ENCODE measurements at places on chromosomes 11 and 22. TPM values are rescaled to one million over a fixed set of nuclear protein-coding genes. Genes with fewer than 3 reads are reported as not detected.
A peak's percentile ranks its signal among the peaks of the same experiment; 100 is the strongest.

DNA sequence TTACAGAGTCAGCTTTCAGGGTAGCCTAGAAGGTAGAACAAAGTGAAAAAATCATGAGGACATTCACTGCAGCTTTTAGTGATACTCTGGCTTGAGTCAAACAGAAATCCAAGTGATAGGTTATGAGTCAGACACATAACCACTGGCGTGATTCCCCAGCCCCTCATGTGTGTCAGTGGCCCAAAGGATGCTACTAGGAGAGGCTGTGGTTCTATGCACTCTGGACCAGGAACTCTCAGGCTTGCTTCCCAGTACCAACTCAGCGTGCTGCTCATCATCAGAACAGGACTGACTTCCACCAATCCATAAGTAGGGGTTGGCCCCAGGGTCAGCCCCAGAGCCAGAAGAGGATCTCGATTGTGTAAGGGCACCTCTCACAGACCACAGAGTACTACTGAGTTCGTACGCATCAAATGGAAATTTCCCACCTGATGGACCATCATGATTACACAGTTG lies 116.8 kb downstream of the MED15 start:
- DNase-seq: no peak

DNA sequence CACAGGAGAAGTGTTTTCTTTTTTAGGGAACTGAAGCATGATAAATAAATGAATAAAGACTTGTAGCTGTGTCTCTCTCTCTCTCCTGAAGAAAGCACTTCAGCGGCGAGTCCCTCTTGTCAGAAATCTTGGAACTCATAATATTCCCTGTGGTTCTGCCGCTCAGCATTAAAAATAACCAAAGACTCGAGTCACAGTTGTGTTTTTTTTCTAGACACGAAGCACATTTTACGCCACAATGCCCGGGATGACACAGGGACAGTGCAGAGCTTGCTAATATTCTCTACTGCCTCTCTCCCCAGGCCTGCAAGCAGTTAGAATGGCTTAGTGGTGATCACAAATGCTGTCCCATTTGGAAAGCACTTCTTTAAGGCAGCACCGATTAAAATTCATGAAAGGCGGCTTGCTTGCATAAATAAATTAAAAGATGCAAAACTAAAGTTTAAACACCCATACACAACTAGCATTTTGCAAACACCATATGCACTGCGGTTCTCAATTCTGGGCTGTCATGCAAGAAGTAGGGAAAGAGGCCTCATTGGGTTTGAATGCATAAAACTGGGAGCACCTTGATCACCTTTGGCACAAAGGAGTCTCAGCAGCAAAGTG lies 597.4 kb downstream of the SOX6 start:
- DNase-seq: no peak

DNA sequence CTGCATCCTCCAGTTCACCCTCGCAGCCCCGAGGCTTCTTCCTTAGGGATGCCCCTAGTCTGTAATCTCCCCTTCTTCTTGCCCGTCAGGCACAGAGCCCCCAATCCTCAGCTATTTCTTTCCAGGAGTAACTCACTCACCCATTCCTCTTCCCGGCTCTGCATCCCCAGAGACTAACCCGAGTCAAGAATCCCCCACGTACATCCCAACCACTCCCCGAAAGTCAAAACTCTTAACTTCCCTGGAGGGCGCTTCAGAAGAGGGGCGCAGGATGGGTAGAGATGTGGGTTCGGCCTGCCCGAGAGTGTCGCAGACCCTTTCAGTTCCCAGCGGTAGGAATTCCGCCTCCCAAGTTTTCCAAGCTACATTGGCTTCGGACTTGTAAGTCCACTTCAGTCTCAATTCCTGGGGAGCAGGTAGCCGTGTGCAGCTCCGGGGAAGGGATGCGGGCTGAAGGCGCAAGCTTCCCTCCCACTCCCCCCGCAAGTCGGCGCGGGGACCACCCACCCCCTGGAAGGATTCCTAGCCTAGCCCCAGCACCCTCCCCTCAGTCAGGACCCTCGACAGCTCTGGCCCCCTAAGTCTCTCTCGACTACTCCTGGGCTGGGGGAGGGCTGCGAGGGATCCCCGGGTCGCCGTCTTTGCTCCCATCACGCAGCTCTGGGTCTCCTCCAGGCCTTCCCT lies 871 bp downstream of the BDNF start:
- DNase-seq: no peak

- DNase-seq: no peak
Observed at GRCh38 chr11:102263379-102264003, 53.8 kb upstream of the BIRC3 start.

GRCh38 chr22:20249797-20250354 lies 18.2 kb downstream of the RTN4R start:
- no peak for DNase-seq

DNA sequence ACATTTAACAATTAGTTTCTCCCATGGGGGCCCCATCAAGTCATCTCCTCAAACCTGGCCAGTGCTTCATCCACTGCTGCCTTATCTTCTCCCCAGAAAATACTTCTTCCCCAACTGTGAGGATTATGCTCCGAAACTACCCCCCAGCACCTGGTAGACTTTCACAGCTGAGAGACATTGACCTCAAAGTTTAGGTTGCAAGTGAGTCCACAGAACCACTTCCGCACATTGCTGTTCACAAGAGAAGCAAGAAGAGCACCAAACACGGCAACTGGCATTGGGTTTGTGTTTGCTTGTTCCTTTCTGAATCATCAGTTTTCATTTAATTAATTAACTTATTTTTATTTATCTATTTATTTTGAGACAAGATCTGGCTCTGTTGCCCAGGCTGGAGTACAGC lies 6.1 kb downstream of the MCHR1 start:
- no peak for DNase-seq

GRCh38 chr22:44816141-44816540 lies 63.8 kb downstream of the ARHGAP8 start:
- no peak for DNase-seq

DNA sequence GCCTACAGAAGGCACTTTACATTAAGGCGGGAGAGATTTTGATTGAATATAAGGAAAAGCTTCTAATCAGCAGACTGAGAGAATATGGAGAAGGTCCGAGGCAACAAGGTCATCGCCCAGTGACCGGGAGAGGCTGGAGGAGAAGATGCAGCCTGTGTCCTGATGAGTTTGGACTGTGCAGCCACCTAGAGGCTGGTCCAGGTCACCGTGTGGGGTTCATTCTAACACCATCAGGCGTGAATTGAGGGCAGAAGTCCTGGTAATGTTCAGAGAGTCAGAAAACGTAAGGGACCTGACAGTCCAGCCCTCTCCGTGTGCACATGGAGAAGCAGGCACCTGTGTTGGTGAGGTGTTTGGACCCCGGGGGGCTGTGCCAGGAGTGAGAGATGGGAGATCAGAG lies 102.7 kb downstream of the FEZ1 start:
- no peak for DNase-seq

DNA sequence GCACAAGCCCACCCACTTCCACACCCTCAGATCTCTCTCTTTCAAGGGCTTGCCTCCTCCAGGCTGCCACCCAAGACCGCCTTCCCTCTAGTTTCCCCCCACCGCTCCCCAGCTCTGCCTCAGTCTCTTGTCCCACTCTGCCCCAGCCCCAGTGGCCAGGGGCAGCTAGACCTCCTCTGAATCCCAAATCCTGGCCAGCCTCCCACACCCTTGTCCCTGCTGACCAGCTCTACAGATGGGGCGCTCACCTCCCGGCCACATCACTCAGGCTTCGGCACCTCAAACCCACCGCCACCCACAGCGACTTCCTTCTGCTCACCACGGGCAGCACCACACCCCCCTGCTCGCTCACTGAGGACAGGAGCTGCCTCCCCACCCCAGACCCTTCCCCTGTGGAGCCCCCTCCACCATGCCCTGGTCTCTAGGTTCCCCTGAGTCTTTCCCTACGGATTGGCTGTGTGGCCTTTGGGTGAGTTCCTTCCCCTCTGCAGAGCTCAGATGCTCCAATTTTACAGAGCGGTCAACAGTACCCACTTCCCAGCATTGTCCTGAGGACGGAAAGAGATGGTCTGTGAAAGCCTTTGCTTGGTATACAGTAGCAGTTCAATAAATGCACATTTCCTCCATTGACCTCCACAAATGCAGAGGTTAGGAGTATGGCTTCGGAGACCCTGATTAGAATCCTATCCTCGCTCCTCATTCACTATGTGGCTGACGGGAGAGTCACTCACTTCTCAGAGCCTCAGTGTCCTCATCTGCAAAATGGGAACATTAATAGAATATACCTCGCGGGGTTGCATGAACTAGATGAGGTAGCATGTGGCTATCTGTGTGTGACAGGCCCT lies 11.5 kb upstream of the SPI1 start:
- DNase-seq: no peak

DNA sequence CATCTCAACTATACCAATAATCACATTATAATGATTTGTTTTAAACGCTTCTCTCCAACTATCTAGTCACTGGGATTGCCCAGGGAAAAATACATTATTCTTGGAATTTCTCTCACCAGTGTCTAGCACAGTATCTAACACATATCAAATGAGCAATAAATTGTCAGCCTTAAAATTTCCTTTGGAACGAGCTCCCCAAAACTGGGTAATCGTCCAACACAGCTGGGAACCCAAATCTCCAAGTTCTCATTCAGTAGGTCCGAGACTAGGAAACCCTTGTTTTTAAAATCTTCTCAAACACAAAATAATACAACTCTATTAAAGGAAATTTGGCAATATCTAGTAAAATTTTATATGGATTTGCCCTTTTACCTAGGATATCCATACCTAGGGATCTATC lies 327.8 kb upstream of the ARHGAP42 start:
- no peak for DNase-seq

DNA sequence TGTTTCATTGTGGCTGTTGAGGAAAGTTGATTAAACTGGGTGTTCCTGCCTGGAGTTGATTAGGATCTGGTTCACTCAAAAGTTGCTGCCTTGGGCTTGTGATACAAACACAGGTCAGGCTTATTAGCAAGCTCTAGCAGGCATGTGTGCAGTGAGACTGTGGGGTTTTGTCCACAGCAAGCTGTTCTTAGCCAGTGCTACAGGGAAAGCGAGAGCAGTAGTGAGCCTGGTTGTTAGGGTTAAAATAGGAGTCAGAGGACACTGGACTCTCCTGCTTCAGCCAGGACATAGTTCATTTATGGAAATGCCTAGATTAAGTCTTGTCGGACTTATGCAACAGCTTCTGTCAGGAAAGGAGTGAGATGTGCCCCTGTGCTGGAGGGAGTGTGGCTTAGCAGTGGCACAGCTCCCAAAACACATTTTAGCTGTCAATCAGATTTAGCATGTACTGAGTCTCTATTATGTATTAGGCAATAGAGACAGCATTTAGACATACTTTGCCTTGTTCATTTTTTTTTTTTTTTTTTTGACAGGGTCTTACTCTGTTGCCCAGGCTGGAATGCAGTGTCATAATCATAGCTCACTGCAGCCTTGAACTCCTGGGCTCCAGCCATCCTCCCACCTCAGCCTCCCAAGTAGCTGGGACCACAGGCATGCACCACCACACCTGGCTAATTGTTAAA lies 8.7 kb downstream of the SNRPD3 start:
- no peak for DNase-seq

- peak; percentile 36 for DNase-seq
Observed at GRCh38 chr22:36405671-36406538, 18.1 kb upstream of the MYH9 start.

- no peak for DNase-seq
Observed at GRCh38 chr11:31887180-31887579, 76.1 kb upstream of the PAX6 start.

- no peak for DNase-seq
Observed at GRCh38 chr11:44028816-44029506, 18.8 kb upstream of the ACCSL start.

DNA sequence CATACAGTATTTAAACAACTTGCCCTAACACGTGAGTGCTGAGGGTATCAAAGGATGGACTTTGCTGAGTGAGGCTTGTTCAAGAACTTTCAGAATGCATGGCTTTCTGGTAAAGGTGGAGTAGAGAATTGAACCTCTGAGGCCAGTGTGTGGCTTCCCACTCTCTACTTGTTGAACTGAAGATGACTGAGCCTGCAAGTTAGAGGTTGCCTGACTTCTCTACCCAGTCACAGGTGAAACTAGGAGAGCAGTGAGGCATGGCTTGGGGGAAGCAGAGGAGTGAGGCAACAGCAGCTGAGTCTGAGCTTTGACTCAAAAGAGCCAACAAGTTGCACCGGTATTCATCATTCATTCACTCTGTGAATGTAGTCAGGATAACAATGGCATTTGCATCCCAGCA lies 256.4 kb upstream of the SESN3 start:
- no peak for DNase-seq

GRCh38 chr22:40004836-40005235 lies 10.1 kb downstream of the FAM83F start:
- DNase-seq: no peak

DNA sequence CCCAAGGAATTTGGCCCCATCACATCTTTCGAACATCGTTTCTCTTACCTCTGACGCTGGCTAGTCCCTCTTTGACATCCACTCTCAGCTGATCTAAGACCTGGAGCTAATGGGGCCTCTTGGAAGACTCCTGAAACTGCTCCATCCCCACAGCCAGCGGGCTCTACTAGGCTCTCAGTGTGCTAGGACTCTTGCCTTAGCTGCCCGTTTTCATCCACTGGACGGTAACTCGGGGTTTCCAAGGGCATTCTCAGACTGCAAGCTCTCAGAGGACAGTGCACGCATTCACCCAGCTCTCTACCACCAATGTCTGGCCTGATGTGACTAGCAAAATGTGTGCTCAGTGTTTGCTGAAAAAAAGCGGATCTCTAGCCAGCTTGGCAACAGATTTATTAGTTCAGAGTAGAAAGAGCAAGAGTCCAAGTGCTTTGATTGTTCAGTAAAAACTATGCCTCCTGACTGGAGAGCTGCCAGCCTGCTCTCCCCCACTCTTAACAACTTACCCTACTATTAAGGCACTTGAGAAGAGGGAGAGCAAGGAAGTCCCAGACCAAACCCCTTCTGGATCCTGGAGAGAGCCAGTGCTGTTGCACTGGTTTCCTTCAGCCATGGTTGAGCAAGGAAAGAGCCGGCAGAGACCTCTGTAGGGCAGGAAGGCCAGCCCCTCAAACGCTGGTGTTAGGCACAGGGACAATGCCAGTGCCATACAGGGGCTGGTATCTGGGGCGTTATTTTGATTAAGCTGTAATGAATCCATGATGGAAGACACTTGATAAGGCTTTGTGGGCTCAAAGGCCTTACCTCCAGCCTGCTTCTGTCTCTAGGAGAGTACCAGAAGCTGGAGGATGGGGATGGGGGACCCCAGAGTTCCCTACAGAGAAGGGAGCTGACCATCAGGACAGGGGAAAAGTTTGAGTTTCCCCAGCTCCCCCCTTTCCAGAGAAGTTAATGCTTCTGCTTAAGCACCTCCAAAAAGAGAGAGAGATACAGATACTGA lies 9.2 kb downstream of the RELA start:
- peak; percentile 61 for DNase-seq

GRCh38 chr22:38930512-38930911 lies 26.9 kb upstream of the APOBEC3A start:
- DNase-seq: no peak

- no peak for DNase-seq
Observed at GRCh38 chr11:88329563-88330250, 7.8 kb downstream of the CTSC start.

TMPRSS13 gene
- total RNA-seq: 0.37 TPM

TIMP3 gene
- 223 TPM for total RNA-seq

MPZL2 gene
- total RNA-seq: 97.2 TPM

SESN3 gene
- total RNA-seq: 12.1 TPM

ACR gene
- total RNA-seq: not detected

ABCG4 gene
- not detected for total RNA-seq

PAK1 gene
- 70.4 TPM for total RNA-seq

All from stomach (tissue), 19 donors.